ENCODE measurements at places on chromosomes 1 and 21. TPM values are rescaled to one million over a fixed set of nuclear protein-coding genes. Genes with fewer than 3 reads are reported as not detected.
A peak's percentile ranks its signal among the peaks of the same experiment; 100 is the strongest.

Gene TTC22
- total RNA-seq = not detected

Gene SCCPDH
- total RNA-seq = 56.3 TPM

Gene OR6K3
- not detected for total RNA-seq

Gene AADACL3
- not detected for total RNA-seq

Gene CADM3
- total RNA-seq = not detected

Gene TEDDM1
- total RNA-seq = not detected

Gene UBL4B
- 1.1 TPM for total RNA-seq

Gene TCHH
- not detected for total RNA-seq

DNA sequence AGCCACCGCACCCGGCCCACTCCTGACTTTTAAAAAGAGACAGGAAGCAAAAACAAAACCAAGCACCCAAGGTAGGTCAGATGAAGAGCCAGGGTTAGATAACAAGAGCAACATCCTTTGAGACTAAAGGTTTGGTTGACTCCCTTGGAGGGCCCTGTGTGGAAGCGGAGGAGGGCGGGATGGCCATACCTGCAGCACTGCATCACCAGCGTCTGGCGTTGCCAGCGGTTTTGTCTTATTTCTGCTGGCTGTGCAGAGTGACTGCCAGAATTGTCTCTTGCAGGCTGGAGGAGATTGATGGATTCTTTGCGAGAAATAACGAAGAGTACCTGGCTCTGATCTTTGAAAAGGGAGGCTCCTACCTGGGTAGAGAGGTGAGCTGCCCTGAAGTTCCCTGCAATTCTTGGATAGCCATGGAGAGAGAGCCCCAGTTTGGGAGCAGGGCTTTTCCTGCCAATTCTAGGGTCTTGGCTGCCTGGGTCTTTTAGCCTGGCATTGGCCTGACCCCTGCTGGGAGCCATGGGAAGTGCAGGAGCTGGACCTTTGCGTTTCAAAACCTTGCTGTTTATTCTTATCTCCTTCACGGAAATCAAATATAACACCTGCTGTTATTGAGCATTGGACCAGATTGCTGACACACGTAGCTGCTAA is 24.0 kb downstream of the QSOX1 start:
- DNase-seq = peak; percentile 96

DNA sequence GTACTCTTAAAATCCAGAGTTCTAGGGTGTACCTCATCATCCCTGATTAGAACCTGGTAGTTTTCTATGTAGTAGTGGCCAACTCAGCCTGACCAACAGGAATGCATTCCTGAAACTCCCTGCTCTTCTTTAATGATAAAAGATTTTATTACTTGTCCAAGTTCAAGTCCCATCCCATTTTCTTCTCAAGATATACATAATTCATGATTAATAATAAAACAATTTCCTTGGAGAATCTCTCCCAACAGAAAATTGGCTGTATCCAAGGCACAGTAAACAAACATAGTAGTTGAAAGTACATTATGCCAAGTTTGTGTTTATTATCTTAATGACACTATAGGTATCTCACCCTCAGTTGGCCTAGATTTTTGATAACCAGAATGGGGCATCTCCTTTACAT is 714.1 kb upstream of the ADAMTS5 start:
- DNase-seq = peak; percentile 30

DNA sequence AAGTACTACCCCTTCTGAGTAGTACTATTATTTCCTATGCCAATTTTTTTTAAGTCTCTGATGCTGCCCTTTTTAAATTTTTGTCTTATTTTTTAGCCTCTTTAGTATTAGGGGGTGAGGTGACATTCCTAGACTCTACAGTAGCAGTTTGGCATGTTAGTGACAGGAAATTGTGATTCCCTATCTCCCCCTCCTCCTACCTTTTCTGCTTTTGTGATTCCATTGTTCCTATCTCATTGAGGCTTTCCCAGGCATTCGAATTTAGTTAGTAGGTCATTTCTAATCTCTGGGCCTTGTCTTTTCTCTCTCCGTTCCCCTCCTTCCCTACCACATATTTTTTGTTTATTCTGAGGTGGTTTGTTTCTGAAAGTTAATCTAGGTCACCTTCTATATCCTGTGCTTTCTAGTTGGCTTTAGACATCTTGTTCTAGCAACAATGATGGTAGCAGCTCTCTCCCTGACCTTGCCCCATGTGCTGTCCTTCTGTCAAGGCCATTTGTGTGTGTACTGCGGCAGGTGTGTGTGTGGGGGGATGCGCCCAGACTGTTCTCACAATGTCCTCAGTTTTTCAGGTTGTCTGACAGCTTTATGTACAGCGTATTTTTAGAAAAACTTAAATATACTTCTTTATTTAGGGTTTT is 21.5 kb downstream of the SEMA6C start:
- DNase-seq = no peak

DNA sequence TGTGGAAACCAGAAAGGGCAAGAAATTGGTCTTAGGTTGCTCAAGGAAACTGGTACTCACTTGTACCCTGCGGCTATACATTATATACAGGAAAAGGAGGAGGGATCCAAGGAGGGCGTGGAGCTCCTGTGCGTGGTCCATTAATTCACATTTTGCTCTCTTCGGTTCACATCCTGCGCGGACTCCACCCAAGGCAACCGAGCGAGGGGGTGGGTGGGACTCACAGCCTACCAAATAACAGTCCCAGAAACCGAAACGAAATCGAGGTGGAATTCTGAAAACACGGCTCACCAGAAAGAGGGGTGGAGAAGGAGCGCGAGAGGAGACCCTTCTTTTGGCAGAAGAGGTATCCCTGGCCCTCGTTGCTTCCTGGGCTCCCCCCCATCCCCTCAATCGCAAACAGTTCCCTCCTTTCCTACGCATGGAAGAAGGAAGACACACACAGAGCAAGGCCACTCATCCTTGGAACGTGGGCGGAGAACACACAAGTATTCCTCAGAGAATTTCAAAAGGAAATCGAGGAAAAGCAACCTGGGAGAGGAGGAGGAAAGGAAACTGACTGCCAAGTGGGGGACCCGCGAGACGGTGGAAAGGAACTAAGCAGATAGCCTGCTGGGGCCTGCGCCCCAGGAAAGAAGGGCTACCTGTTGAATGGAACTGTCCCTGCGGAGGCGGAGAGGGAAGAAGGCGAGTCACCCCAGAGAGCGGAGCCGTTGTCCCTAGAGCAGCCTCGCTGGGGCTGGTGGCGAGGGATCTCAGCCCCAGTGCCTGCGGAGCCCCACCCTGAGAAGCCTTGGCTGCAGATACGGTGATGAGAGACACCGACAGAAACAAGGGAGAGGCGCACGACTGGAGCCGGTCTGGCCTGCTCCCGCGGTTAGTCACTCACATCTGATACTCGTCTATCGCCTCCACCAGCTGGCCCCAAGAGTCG is 705 bp downstream of the AIDA start:
- DNase-seq = peak; percentile 87

GRCh38 chr1:183061194-183061593 is 38.0 kb downstream of the LAMC1 start:
- no peak for DNase-seq

- DNase-seq = no peak
These were observed 132.7 kb downstream of the DMRTB1 start for GRCh38 chr1:53591924-53592323.

DNA sequence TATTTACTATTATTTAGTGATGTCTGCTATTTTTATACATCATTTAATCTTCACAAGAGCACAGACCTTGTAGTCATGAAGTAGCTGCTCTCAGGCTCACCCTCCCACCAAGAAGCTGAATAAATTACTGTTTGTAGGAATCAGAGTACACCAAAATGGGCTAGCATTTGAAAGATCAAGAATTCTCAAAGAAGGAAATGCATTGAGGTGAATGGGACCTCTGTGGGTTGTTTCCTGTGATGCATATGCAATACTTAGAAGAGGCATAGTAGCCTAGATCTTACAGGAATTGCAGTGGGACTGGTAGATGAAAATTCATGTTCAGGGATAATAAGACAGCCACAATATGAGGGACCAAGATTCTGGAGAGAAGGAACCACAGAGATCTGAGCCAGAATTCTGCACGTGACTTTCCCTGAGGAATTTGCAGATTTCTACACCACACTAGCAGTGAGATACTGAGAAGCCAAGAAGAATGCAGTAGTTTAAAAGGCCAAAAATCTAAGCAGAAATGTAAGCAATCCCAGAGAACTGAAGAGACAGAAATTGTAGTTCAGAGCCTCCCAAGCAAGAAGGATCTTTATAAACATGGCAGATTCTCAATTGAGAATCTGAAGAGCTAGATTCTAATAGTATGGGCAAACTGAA is 307.0 kb downstream of the ST6GALNAC3 start:
- DNase-seq = no peak

DNA sequence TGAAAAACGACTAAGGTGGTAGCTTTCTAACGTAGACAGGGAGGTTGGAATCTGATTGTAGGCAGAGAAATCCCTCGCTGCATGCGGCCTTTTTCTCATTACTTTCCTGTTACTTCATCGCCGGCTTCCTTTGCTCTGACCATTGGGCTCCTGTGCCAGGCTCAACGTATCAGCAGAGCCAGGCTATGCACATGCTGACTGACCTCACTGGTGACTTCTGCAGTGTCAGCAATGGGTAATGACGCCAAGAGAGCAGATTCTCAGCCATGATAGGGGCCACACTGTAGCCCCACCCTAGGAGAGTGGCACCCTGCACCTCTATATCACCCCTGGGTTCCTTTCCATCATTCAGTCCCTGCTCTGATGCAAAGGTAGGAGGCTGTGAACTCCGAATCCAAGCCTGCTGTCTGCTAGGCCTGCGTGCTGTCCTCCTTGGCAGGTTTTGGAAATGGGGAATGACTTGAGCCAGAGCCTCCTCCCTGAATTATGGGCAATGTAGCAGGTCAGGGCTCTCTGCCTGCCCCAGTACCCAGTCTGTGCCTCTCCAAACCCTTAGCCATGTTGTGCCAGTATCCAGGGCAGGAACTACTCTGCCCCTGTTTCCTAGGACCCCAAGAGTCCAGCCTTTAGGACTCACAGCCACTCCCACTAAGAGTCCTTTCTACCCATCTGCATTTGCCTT is 11.4 kb downstream of the PPFIA4 start:
- DNase-seq = peak; percentile 75

- no peak for DNase-seq
These were observed 17.0 kb downstream of the MKNK1 start for GRCh38 chr1:46587069-46587468.

GRCh38 chr21:22244516-22244915 is 1246.3 kb downstream of the NCAM2 start:
- DNase-seq = no peak

DNA sequence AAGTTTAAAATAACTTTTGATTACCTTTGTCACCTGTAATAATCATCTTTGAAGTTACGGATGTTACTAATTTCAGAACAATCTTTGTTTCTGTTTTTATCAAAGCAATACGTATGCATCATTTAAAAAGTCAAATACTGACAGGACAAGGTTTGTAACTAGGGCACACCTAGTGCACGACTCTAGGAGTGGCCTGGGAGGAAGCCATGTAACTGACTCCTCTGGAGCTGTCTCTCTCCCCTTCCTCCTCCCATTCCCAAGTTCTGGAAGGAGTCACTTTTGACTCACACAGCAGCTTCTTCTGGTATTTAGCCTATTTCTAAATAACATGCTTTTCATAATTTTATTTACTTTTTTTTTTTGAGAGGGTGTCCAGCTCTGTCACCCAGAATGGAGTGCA is 11.8 kb upstream of the RAP1GAP start:
- peak; percentile 26 for DNase-seq

- peak; percentile 74 for DNase-seq
These were observed 53.8 kb upstream of the BCL10 start for GRCh38 chr1:85330214-85330631.

GRCh38 chr1:7681401-7681800 is 89.7 kb upstream of the VAMP3 start:
- DNase-seq = peak; percentile 71

DNA sequence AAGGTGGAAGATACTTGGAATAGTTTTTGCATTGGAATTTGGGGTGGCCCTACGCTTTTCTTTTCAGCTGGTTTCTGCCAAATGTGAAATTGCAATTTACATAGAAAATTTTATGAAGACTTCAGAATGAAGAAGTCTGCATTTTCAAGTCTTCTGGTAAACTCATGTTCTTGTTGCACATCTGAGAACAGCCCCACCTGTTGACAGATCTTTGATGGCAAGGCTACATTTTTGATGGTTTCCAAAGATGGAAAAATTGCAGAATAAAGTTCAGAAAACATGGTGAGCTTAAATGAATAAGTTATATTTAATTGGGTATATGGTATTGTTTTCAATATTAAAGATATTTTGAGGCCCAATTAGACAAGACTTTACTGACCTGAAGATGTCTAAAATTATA is 25.4 kb downstream of the OLFM3 start:
- DNase-seq = no peak

- peak; percentile 97 for DNase-seq
These were observed 18.6 kb downstream of the KCNQ4 start for GRCh38 chr1:40802078-40802741.

DNA sequence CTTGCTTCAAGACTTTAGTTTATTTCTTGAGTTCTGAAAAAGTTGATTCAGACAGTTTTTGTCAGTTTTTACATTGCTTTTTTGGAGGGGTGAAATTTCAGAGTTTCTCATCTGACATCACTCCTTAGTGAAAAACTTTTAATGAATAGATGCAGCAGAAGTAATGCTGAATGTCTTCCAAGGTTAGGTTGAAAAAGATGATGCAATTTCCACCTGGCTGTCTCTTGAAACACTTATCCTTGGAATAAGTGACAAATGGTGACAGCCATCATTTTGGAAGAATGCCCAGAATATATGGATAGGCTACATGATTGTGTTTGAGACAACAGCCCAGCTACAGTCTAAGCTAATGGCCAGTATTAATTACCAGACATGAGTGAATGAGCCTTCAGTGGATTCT is 140.8 kb downstream of the ZNF644 start:
- no peak for DNase-seq

GRCh38 chr1:6477039-6477820 is 11.3 kb upstream of the TNFRSF25 start:
- DNase-seq = no peak

DNA sequence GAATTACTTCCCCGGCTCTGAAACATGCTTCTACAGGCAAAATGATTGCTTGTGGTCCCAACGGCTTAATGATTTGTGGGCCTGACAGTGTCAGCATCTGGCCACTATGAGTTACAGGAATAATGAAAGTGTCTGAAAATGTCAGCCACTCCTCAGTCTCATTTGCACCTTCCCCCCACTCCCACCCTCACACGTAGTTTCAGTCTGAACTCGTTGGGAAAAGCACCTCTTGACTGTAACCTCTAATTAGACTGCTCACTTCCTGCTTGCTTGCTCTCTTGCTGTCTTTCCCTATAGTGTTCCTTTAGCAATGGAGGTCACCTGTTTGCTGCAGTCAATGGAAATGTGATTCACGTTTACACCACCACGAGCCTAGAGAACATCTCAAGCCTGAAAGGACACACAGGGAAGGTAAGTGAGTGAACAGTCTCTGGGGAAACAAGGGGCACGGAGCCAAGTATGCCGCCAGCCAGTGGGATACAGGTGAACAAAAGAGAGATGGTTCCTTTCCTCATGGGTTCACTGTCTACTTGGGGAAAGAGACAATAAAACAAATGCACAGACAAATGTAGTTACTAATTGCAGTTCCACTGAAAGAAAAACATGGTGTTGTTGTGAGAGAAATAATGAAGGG is 27.1 kb downstream of the CFAP57 start:
- DNase-seq = no peak

Measured in osteoblast (primary cell).